ENCODE measurements at places on chromosomes 2 and 18. TPM values are rescaled to one million over a fixed set of nuclear protein-coding genes. Genes with fewer than 3 reads are reported as not detected.

Gene C2orf15
- total RNA-seq = 3.7 TPM

Gene CACNB4
- total RNA-seq = 70.2 TPM

Gene SLC5A7
- 0.94 TPM for total RNA-seq

- DNase-seq = no peak
Observed at GRCh38 chr18:4040391-4041092, 414.6 kb downstream of the DLGAP1 start.

Gene OTOF
- total RNA-seq = 0.47 TPM

Gene TXNDC2
- not detected for total RNA-seq

DNA sequence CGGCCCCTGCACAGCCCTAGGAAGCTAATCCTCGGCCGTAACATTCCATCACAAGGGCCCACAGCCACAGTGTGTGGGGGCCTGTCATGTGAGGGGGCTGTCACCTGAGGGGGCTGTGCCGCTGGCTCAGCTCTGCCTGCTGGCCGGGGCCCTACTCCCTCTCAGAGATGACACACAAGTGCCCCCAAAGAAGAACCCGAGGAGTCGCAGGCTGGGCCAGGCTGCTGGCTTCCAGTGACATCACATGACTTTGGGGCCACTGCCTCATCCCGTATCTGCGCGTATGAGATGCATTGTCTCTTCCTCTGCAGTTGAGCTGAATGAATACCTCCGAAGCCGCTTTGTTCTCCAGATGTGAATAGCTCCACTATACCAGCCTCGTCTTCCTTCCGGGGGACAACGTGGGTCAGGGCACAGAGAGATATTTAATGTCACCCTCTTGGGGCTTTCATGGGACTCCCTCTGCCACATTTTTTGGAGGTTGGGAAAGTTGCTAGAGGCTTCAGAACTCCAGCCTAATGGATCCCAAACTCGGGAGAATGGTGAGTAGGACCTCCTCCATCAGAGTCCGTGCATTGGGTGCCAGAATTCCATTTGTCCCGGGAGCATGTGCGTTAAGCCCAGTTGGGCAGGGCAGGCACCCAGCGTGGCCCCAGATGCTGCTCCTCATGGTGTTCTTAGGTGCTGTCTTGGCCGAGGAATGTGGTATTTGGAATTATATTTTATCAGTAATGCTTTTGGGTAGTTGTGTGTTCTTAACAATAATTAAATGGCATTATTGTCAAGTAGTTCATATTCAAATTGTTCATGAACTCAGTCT is at the start of gene CNDP1:
CNDP1 (plus strand) TSS at position 351 of the 820 bp plus-strand sequence; CDS start at position 519, 168 bp downstream.
- peak; percentile 68 for DNase-seq

- DNase-seq = no peak
Observed at GRCh38 chr2:128394007-128394730, 75.5 kb upstream of the HS6ST1 start.

DNA sequence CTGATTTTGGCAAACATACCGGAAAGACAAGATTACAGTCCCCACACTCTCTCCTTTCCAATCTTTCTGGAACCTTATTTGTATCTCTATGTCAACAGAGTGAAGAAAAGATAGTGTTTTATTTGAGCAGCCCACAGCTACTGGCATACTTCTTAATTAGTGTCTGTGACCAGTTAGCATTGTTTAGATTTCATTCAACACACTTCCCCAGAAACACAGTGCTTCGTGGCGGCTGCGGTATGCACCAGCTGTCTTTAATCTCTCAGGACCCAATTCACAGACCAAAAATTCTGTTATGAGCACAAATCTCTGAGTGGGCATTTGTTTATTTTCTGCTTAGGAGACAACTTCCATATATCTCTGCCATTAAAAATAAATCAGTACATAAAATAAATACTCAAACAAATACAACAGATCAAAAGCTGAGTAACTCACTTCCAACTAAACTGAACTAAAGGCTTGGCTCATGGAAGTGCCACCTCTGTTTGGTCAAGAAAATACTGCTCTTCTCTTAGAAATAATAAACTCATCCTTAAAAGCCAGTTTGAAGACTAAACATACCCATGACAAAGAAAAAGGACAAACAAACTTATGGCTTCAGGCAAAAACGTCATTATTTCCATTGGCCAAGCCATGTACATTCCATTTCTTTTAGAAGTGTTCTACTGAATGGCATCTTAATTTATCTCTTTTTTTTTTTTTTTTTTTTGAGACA is 392.4 kb downstream of the TXNL1 start:
- no peak for DNase-seq

Gene SERPINB3
- not detected for total RNA-seq

DNA sequence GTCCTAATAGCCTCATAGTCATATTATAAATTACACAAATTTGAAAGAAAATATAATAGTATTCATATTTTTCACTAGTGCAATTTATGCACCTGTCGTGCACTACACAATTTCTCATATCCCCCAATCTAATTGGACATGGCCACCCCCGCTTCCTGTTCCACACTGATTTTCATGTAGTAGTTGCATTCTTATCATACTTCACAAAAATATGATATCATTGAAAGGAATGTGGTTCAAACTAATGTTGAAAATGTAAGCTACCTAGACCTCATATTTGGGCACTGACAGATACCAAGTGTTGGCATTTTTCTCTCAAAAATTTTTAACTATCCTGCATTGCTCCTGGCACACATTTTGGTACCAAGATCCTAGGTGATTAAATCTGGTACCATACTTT is 985.5 kb upstream of the POU3F3 start:
- no peak for DNase-seq

DNA sequence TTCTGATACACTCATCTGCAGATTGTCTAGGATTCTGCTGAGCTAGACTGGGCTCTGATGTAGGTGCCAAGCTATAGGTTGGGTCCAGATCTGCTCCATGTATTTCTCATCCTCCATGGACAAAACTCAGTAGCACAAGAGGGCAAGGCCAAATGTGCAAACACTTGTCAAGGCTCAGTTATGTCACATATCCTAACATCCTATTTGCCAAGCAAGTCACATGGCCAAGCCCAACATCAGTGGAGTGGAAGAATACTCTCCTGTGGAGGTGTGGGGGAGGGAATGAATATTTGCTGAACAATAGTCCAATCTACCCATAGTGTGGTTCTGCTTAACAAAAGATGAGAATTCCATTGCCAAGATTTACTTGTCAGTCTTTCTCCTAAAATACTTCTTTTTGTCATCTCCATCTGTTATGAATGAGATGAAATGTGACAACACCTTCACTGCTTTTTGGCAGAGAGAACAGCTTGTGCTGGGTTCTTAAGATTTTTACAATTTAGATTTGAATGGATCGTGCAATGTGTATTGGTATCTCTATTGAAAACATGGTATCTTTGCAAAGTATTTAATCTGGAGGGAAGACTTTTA is 89.9 kb downstream of the OXER1 start:
- no peak for DNase-seq

GRCh38 chr2:55428258-55428657 is 8.6 kb upstream of the CCDC88A start:
- DNase-seq = no peak

- no peak for DNase-seq
Observed at GRCh38 chr2:157420771-157421323, 23.0 kb downstream of the CYTIP start.

DNA sequence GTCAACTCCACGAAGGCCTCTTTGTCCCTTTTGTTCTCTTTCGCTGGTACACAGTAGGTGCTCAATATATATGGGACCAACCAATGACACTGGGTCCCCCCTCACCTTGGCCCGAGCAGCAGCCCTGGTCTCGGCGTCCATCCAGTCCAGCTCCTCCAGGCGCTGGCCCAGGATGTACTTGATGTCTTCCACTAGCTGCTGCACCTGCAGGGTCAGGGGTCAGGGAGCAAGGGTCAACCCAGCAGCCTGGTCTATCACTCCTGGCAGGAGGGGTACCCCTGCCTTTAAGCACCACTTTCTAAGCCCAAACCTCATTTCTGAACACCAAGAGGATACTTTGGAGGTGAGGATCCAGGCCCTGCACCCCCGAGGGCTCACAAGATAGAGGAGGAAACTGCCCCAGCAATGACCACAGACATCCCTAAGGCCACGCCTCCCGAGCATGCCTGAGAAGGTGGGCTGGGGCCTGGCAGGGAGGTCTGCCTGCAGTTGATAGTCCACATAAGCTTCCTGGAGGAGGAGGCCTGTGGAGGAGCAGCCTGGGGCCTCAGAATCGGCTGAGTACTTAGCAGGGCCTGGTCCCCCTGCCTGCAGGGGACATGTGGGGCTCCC is 4.2 kb downstream of the ECEL1 start:
- DNase-seq = no peak

Gene GCG
- total RNA-seq = not detected

Gene DUSP2
- total RNA-seq = 7.3 TPM

DNA sequence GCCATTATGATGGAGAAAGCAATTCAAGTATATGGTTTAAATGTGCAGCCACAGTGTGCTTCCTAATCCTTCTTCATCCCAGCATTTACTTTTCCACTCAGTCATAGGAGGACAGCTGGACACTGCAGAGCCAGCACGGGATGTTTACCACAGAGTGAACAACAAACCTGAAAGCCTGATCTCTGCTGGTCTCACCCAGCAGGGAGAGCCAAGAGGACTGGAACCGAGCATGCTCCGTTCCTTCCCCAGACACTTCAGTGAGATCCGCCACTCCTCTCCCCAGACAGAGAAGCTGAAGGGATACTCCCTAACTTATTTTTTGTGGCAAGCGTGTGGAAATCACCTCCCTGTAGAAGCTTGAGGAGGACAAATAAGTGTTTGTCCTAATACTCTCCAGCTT is 23.2 kb upstream of the GORASP2 start:
- DNase-seq = no peak

DNA sequence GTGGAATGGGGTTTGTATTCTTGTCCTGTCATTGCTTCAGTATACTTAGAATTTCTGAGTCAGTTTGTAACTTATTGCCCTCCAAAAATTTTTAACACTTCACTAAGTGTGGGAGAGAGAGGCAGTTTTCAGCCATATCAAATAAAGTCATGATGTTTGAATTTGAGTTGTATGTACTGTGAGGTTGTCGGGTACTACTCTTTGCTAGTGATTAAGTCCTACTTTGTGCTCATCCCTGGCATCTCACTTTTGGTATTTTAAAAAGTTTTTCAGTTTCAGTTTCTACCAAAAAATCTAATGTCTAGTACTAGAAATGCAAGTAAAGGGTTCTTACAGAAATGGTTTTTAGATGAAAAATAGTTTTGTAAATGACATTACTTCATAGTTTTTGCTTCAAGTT is 40.7 kb downstream of the EIF5B start:
- no peak for DNase-seq
